MG63 (cell line): ENCODE measurements at places on chromosomes 6 and 20. TPM values are rescaled to one million over a fixed set of nuclear protein-coding genes. Genes with fewer than 3 reads are reported as not detected.

DNA sequence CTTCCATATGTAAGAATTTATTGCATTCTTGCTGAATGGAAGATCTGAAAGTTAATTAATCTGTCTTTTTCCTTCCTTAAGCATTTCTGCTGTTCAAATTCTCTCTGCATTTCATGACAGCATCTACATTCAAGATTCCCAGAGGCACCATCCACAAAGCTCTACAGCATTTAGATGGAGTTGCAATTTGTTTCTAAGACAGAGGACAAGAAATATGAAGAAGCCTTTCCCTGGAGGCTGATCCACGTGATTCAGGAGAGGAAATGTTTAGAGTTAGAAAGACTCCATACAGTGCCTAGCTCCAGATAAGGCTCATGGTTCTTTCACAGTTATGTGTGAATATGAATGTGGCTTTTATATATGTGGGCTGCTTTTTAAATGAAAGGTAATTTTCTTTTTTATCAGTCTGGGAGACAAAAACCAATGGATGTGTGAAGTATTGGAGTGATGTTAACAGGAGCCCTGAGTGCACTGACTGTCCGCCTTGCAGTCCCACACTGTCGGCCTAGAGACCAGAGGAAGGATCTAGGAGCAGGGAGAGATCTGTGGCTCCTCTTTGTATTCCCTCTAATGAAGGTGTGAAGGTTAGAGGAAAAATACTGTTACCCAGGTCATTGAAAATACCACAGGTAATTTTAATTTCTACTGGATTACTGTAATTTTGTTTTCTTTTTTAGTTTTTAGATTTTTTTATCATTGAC is 686.6 kb upstream of the GJE1 start:
- DNase-seq, result no peak

Gene TPBG
- 6.2 and 7.9 TPM in 2 replicates for total RNA-seq

DNA sequence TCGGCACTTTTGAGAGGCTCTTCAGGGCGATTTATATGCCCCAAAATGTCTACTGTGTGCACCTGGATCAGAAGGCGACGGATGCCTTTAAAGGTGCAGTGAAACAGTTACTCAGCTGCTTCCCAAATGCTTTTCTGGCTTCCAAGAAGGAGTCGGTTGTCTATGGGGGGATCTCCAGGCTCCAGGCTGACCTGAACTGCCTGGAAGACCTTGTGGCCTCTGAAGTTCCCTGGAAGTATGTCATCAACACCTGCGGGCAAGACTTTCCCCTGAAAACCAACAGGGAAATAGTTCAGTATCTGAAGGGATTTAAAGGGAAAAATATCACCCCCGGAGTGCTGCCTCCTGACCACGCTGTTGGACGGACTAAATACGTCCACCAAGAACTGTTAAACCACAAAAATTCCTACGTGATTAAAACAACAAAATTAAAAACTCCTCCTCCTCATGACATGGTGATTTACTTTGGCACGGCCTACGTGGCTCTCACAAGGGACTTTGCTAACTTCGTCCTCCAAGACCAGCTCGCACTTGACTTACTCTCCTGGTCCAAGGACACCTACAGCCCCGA is 8.2 kb downstream of the GCNT2 start:
- DNase-seq, result peak; percentile 56

GRCh38 chr20:62413896-62414481 is 6.9 kb upstream of the CABLES2 start:
- no peak for DNase-seq

Gene AKAP12
- 5.7 and 7.9 TPM in 2 replicates for total RNA-seq

- DNase-seq, result no peak
These were observed 67.4 kb downstream of the NHLRC1 start for GRCh38 chr6:18055098-18055497.

DNA sequence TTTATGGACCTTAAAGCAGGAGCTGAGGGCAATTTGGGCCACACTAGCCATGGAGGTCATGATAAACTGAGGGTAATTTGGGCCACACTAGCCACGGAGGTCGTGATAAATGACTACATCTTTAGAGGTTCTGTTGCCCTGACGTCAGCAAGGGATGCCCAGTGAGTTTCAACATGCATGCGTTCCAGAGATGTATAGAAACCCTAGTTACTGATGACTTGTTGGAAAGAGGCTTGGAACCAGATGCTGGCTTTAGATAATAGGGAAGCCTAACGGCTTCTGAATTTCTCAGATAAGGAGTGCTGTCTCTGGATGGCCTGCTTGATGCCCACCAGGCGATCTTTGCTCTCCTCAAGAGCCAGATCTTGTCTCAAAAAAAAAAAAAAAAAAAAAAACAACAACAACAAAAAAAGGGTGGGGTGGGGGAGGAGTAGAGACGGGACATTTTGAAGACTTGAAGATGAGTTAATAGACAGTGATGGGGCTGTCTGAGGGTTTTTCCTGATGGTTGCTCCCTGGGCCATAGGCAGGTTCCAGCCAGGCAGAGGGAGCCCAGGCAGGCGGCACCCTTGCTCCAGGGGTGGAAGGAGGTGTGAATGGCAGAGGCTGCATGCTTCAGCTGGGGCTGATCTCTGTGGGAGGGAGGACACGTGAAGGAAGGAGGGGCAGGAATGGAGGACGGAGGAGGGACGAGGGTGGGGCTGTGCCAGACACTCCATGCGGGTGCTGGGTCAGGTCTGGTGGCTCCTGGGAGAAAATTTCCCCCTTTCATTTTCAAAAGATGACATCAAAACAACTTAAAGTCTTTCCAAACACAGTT is 27.0 kb upstream of the FRMD1 start:
- DNase-seq, result no peak

- DNase-seq, result no peak
These were observed 5.5 kb downstream of the CNKSR3 start for GRCh38 chr6:154504865-154505449.

Gene MCCD1
- total RNA-seq, result not detected in 2 replicates

DNA sequence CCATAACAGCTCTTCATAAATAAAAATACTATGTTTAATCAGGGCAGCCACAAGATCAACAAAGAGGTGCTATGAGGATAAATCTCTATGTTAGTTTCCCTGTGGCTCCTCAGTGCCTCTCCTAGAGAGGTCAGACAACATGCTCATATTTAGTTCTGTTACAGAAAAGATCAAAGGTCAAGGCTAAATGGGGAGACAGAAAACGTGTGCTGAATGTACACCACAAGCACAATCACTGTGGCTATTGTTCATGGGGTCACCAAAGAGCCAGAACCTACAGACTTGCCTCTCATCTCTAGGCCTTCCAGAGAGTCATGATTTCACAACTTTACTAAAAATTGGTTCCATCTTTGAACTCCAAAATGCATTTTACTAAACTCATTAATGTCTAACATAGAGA is 409.8 kb downstream of the HACE1 start:
- DNase-seq, result no peak

Gene SOX18
- 0.22 and 0.92 TPM in 2 replicates for total RNA-seq

GRCh38 chr6:31251261-31251660 is 20.6 kb downstream of the HLA-C start:
- no peak for DNase-seq

DNA sequence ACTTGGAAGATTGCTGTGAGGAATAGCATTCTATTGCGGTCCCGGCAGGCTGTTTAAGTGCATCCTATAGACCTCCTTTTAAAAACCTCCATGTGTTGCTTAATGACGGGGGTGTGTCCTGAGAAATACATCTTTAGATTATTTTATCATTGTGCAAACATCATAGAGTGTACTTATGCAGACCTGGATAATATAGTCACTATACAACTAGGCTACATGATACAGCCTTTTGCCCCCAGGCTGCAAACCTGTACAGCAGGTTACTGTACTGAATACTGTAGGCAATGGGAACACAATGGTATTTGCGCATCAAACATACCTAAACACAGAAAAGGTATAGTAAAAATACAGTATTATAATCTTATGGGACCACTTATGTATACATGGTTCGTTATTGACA is 175.6 kb downstream of the RNF144B start:
- no peak for DNase-seq

Gene EPPIN
- not detected in 2 replicates for total RNA-seq

- DNase-seq, result no peak
These were observed 18.7 kb downstream of the TUBB2B start for GRCh38 chr6:3208775-3209113.

Gene ADGRF4
- total RNA-seq, result 0.79 and 2.2 TPM in 2 replicates
